ENCODE measurements at places on chromosomes 16 and 17. TPM values are rescaled to one million over a fixed set of nuclear protein-coding genes. Genes with fewer than 3 reads are reported as not detected.

NEUROD2 gene
- total RNA-seq = 74.5 TPM

RFWD3 gene
- 8.6 TPM for total RNA-seq

SALL1 gene
- 8.6 TPM for total RNA-seq

TBX6 gene
- total RNA-seq = 0.25 TPM

ADAP2 gene
- total RNA-seq = 3.4 TPM

NOD2 gene
- 0.49 TPM for total RNA-seq

XAF1 gene
- total RNA-seq = 2.2 TPM

CES3 gene
- total RNA-seq = 0.49 TPM

RNPS1 gene
- total RNA-seq = 73.0 TPM

All from temporal lobe (tissue), 4 donors.